ENCODE measurements at places on chromosomes 6 and 20.

GRCh38 chr20:8875586-8875985 lies 193.3 kb upstream of the PLCB4 start:
- no peak for DNase-seq

DNA sequence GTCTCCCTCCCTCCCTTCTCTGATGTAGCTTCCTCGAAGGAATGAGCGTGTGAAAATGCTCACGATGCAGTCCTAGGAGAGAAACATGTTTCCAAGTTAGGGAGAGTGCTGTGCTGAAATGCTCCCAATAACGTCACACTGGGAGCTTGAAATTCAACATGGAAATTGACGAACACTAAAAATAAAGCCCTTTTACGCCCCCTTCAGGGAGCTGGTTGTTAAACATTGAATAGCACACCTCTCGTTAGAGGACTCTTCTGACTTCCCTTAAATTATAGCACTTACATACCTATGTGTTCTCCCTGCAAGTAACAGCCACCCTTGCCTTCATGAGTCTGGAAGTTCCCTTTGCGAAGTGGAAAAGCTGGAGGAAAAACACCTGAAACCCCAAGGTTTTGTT lies 88.6 kb downstream of the BFSP1 start:
- no peak for DNase-seq

DNA sequence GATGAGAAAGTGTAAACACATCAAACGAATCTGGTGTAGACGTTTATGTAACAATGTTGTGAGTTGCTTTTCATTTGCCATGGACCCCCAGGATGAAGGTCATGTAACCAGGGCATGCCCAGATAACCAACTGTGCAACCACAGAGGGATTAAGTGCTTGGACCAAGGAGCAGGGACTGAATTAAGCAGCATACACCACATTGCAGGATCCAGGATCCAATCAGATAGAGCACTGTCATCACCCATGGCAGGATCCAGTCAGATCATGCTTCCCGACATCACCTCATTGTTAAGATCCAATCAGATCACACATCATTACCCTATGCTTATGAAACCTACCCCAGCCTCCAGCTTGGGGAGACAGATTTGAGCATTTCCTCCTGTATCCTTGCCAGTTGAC lies 74.3 kb upstream of the RCAN2 start:
- no peak for DNase-seq

DNA sequence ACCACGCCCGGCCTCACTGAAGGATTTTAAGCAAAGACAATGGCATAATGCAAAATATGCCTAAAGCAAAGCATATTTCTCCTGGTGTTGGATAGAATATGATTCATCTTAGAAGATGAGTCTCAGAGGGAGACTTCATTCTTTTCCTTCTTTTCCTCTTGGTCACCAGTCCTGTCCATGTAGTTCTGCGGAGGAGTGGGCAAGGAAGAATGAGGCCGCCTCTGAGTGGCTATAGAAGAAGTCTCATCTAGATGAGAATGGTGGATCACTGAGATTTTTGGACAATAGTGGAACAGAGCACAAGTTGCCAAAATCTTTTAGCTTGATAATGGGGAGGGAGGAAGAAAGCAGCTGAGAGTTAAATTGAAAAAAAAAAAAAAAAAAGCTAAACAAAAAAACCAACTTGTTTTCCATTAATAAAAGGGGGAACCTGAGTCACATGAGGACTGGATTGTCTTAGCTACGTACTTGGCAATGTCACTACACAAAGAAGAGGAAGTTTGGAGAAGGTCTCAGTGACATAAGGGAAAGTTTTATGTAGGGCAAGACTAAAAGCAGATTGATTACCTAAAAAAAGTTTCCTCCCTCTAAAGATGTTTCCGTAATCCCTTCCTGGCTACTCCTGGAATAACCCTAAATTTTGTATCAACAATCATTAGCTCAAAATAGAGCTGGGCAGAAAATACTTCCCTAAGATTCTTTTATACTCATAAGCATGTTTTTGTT lies 6.0 kb downstream of the CD83 start:
- DNase-seq, result no peak

- DNase-seq, result peak; percentile 14
Observed at GRCh38 chr6:150006961-150007464, 18.3 kb downstream of the RAET1L start.

DNA sequence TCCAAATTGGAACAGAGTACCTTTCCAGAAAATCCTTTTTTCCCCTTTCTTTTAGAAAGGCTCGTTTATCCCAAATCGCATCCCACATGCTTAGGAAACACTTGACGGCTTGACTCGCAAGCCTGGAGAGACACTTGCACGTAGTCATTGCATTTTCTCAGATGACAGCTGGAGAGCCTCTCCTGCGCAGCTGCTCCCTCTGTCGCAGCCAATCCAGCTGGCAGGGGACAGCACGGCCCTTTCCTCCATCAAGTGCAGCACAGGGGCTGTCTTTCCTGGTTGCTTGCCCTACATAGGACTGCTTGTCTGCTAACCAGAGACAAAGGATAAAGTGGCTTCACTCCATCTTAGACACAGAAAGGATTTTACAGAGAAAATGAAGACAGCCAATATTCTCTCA lies 77.6 kb upstream of the RGS17 start:
- DNase-seq, result no peak

DNA sequence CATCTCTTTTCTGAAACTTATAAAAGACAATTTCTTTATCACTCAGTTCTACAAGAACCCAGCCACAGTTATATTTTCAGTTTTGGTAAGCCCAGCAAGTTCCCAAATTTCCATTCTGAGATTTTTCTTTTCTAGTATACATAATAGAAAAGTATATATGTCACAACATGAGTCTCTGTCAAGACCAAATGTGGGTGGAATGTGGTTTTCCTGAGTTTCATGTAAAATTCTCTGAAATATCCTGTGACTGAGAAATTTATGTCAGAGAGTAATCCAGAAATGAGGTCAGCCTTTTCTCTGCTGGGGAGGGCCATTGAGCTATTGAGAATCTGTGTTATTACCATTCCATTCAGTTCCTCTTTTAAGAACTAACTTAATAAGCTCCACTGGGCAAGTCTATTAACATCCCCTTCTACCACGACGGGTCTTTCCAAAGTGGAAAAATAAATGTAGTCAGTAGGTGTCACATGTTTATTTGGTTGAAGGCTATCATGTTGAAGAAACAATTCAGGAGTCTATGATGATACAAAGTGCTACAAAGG lies 100.7 kb upstream of the HMGN3 start:
- no peak for DNase-seq

GRCh38 chr6:158322724-158323560 lies 10.7 kb downstream of the TULP4 start:
- no peak for DNase-seq

- DNase-seq, result no peak
Observed at GRCh38 chr6:33905071-33905609, 101.3 kb upstream of the MLN start.

- no peak for DNase-seq
Observed at GRCh38 chr20:1022871-1023270, 20.8 kb upstream of the RSPO4 start.

- DNase-seq, result no peak
Observed at GRCh38 chr6:111804627-111805235, 68.5 kb downstream of the FYN start.

DNA sequence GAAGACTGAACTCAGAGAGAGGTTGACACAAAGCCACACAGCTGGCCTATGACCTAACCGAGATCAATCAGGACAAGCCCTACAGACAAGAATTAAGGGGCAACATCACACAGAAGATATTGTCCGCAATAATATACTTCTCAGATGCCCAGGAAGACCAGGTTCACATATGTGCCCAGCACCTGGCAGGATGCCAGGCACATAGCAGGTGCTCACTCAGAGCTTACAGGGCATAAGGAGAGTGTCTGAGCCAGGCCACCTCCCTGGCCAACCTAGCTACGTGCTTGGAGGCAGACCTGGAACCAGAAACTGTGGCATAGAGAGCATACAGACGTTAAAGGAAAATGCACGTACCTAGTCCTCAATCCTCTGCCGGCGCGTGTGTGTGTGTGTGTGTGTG lies 87.0 kb upstream of the LRFN2 start:
- no peak for DNase-seq

- DNase-seq, result no peak
Observed at GRCh38 chr6:24631671-24632070, 14.3 kb downstream of the KIAA0319 start.

- DNase-seq, result no peak
Observed at GRCh38 chr6:32152769-32153563, 975 bp upstream of the PPT2 start.

DNA sequence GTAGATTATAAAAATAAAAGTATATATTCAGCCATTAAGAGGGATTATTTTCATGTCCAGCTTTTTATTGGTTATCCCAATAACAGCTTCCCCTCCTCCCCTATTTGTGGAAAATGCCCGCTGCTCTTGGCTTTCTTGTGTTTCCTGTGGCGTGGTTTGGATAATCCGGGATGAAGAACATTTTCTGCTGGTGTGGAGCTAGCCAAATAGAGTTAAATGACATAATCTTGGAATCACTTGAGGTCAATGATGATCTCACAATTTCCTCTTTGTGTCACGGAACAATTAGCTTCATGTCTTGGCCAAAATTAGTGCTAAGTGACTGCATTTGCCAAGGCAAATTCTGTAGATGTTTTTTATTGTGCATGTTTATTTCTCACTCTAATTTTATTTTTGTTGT lies 394.0 kb downstream of the LAMA2 start:
- DNase-seq, result no peak

DNA sequence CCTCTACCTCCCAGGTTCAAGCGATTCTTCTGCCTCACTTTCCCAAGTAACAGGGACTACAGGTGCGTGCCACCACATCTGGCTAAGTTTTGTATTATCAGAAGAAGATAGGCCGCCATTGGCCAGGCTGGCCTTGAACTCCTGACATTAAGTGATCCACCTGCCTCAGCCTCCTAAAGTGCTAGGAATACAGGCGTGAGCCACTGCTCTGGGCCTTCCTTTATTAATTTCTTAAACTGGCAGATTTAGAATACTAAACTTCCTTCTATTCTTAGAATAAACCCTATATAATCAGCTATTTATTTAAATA lies 86.6 kb downstream of the HFE start:
- no peak for DNase-seq

Data from activated naive CD4-positive, alpha-beta T cell (primary cell).